Stimulated activated CD4-positive, alpha-beta T cell treated with anti-CD3 and anti-CD28 coated beads, Interleukin-4, amount 100 ng/mL, for 48 hours (primary cell): ENCODE measurements at places on chromosomes 11 and 22.

- no peak for DNase-seq
Observed at GRCh38 chr11:96275801-96276594, 67.0 kb downstream of the MAML2 start.

DNA sequence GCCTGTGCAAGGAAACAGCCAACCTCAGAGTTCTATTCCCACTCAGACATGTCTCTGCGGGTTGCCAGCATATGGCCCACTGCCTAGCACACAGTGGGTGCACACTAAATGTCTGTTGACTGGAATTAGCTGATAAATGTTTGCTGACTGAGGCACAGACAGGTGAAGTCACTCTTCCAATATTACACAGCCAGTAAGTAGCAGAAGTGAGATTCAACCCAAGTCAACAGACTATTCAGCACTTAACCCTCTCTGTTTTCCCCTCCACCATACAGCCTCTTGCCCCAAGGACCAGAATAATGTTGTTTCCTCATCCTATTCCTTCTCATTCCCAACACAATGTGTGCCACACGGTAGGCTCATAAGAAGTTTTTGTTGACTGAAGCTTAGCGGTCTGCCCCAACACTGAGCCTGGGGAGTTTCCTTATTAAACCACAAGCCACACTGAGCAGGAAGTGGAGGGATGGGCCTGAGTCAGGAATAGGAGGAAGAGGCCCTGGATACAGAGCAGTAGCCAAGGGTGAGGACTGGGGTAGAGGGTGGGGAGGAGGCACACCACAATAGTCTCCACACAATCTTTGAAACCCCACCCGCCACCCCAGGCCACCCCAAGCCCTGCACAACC is 15.7 kb upstream of the IL10RA start:
- DNase-seq = no peak

GRCh38 chr22:48416396-48417224 is 1411.1 kb downstream of the BRD1 start:
- no peak for DNase-seq

- DNase-seq = no peak
Observed at GRCh38 chr11:13769188-13769587, 100.7 kb downstream of the FAR1 start.

- no peak for DNase-seq
Observed at GRCh38 chr22:49262167-49262566, 565.5 kb downstream of the BRD1 start.

DNA sequence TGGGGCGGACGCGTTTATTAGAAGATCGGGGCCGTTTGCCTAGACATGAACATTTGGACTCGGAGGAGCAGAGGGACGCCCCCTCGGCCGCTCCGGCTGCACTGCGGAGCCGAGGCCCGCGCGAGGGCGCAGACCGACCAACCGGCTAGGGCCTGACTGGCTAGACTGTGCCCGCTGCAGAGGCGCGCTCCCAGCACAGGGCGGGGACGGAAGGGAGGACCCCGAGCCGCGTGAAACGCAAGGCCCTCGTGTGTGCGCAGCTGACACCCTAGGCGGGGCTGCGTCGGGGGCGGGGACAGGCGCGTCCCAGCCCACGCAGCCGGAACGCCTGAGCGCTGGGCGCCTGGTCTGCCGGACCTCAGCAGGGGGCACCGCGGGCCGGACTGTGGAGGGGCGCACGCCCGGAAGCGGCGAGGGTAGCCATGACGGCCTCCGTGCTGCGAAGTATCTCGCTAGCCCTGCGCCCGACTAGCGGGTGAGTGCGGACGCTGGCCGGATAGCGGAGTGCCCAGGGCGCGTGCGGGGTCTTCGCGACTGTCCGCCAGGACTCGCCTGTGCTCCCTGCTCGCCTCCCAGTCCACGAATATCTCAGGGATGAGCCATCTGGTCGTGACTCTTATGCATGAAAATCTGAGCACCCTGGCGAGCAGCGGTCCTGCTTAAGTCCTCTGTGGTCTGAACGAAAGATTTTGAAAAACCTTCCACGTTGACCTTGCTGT is at the start of gene MRPL40:
Gene MRPL40, plus strand, starts transcription at position 413 of the 719 bp plus-strand sequence. Its CDS starts 10 bp downstream, at position 423.
- peak; percentile 85 for DNase-seq

- DNase-seq = peak; percentile 21
Observed at GRCh38 chr22:36546092-36546804, 17.3 kb upstream of the EIF3D start.

- no peak for DNase-seq
Observed at GRCh38 chr11:20102397-20102796, 57.9 kb downstream of the DBX1 start.

- DNase-seq = no peak
Observed at GRCh38 chr11:116122697-116123472, 618.7 kb upstream of the CADM1 start.
